Right cardiac atrium (tissue), 5 donors: ENCODE measurements at places on chromosomes 6 and 20. TPM values are rescaled to one million over a fixed set of nuclear protein-coding genes. Genes with fewer than 3 reads are reported as not detected.

The ARMC12 gene
- polyA plus RNA-seq, result 0.32 TPM

The MRAP2 gene
- 0.63 TPM for polyA plus RNA-seq

The RFX6 gene
- polyA plus RNA-seq, result not detected

The ZC3H12D gene
- polyA plus RNA-seq, result 0.34 TPM

DNA sequence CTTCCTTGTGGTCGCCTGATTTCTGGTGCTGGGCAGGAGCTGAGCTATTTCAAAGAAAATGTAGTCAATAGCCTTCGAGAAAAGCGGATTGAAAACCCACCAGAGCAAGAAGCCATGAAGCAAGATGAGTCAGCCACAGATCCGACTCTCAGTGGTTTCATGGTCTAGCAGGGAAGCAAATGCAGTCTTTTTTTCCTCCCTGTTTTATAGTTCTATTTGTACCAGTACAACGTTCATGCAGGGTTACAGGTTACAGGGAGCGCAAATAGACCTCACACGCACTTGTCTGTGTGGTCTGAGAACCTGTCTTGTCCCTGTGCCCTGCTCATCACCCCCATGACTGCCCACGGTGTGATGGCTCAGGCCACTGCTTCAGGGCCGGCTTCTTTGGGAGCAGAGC, 309.8 kb upstream of the SUPT3H start:
- DNase-seq, result no peak

- DNase-seq, result no peak
These were observed 27.9 kb downstream of the ELMO2 start for GRCh38 chr20:46378412-46379009.

- DNase-seq, result no peak
These were observed 545.8 kb upstream of the CITED2 start for GRCh38 chr6:139920027-139920775.

- peak; percentile 71 for DNase-seq
These were observed 27.1 kb downstream of the RAB44 start for GRCh38 chr6:36724514-36725390.
